ENCODE measurements at places on chromosomes 13 and 19. TPM values are rescaled to one million over a fixed set of nuclear protein-coding genes. Genes with fewer than 3 reads are reported as not detected.

- H3K4me1 ChIP-seq: no peaks in the 10 kb centered on the region
- no peak overlapping the region for H3K27ac ChIP-seq
- no peak for DNase-seq
- H3K36me3 ChIP-seq: no peaks in the 10 kb centered on the region
Observed at GRCh38 chr13:43196086-43196621, 172.8 kb downstream of the DNAJC15 start.

GRCh38 chr19:28118235-28118634, 1094.7 kb downstream of the UQCRFS1 start:
- DNase-seq: no peak
- H3K4me3 ChIP-seq: no peak overlapping the region
- H3K27ac ChIP-seq: no peak overlapping the region

DNA sequence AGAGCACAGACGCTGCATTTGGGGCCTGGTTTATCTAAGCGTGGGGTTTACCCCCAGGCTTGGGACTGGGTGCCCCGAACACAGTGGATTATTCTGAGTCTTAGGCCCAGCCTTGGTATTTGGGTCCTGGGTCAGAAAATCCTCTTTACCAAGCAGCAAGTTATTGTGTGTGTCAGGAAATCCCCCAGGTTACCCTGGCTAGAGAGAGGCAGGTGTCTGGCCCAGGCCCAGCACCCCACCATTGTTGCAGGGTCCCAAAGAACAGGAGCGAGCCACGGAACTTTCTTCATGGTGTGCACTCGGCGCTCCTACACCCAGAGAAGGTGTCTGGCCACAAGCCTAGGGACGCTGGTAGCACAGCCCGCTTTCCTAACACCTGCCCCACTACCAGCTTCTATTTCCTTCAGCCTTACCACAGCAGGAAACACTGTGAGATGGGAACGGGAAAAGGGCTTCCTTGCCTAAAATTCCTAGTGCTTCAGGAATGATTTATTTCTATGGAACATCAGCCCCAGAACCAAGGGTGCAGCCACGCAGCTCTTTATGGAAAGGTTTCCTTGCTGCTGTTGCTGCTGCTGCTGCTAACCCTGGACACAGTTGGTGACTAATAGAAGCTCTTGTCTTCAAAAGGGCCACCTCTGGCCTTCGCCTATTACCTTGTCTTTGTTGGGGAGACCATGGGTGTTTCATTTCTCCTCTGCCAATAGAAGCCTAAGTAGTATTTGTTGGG, 7.4 kb upstream of the CDX2 start:
- no peak overlapping the region for H3K27ac ChIP-seq
- no peak overlapping the region for H3K4me3 ChIP-seq
- no peak for DNase-seq
- H3K4me1 ChIP-seq: peaks cover 26% of the 10 kb centered on the region
- no peaks in the 10 kb centered on the region for H3K36me3 ChIP-seq

GRCh38 chr19:49861107-49861506, 6.3 kb downstream of the PNKP start:
- no peaks in the 10 kb centered on the region for H3K27me3 ChIP-seq
- no peak for DNase-seq
- no peak overlapping the region for H3K27ac ChIP-seq
- peaks cover 18% of the 10 kb centered on the region for H3K4me1 ChIP-seq
- H3K36me3 ChIP-seq: peaks cover 47% of the 10 kb centered on the region

DNA sequence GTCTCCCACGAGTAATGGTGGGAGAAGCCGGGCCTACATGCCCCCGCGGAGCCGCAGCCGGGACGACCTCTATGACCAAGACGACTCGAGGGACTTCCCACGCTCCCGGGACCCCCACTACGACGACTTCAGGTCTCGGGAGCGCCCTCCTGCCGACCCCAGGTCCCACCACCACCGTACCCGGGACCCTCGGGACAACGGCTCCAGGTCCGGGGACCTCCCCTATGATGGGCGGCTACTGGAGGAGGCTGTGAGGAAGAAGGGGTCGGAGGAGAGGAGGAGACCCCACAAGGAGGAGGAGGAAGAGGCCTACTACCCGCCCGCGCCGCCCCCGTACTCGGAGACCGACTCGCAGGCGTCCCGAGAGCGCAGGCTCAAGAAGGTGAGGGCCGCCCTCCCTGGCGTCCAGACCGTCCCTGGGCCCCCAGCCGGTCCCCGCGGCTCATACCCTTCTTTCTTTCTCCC, 1.4 kb upstream of the USF2 start:
- no peaks in the 10 kb centered on the region for H3K27me3 ChIP-seq
- peak; percentile 51 for DNase-seq
- peak overlapping the region; percentile 87 for H3K4me3 ChIP-seq
- H3K27ac ChIP-seq: peak overlapping the region; percentile 93

DNA sequence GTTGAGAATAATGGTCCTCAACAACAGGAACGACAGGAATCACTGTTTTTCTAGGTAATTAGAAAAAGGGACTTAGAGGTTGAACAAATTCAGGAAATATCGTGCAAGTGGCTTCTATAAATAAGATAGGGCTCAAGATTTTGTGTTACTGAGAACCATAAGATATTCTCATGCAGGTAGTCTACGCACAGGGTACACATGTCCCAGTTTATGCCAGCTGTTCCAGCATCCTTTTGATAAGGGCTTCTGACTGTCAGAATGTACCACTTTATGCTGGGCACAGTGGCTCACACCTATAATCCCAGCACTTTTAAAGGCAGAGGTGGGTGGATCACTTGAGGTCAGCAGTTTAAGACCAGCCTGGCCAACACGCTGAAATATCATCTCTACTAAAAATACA, 32.1 kb downstream of the RBM26 start:
- no peaks in the 10 kb centered on the region for H3K27me3 ChIP-seq
- no peak overlapping the region for H3K27ac ChIP-seq
- H3K4me1 ChIP-seq: peaks cover 2% of the 10 kb centered on the region
- peaks cover 38% of the 10 kb centered on the region for H3K36me3 ChIP-seq
- H3K4me3 ChIP-seq: no peak overlapping the region
- DNase-seq: no peak

DNA sequence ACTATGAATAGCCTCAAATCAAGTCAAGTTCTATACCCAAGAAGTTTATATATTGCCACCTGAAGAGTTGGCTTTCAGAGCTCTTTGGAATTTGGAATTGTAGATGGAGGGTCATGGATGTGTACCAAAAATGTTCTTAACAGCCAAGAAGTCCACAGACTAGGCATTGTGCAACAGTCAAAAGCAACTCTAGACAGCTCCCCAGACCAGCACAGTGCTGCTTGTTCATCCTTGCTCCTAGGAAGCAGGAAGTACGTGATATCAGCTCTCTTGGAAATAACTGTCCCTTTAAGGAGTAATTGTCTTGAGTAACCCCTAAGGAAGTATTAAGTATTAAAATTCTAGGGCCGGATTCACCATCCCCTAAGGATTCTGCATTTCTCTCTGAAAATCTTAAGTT, 30.7 kb upstream of the IL17D start:
- H3K27ac ChIP-seq: no peak overlapping the region
- H3K4me1 ChIP-seq: no peaks in the 10 kb centered on the region
- H3K36me3 ChIP-seq: peaks cover 1% of the 10 kb centered on the region
- H3K4me3 ChIP-seq: no peak overlapping the region

The KIR2DL4 gene
- not detected for total RNA-seq

The TMC4 gene
- total RNA-seq: 0.27 TPM

The CHERP gene
- 50.8 TPM for total RNA-seq

The MAP4K1 gene
- total RNA-seq: 205 TPM

The GPX4 gene
- total RNA-seq: 275 TPM

The GJA3 gene
- 0.29 TPM for total RNA-seq

All from activated CD4-positive, alpha-beta memory T cell treated with anti-CD3 and anti-CD28 coated beads for 36 hours (primary cell).